Suppressor macrophage treated with lipopolysaccharide for 1 hour (primary cell): ENCODE measurements at places on chromosomes 11 and 22.

DNA sequence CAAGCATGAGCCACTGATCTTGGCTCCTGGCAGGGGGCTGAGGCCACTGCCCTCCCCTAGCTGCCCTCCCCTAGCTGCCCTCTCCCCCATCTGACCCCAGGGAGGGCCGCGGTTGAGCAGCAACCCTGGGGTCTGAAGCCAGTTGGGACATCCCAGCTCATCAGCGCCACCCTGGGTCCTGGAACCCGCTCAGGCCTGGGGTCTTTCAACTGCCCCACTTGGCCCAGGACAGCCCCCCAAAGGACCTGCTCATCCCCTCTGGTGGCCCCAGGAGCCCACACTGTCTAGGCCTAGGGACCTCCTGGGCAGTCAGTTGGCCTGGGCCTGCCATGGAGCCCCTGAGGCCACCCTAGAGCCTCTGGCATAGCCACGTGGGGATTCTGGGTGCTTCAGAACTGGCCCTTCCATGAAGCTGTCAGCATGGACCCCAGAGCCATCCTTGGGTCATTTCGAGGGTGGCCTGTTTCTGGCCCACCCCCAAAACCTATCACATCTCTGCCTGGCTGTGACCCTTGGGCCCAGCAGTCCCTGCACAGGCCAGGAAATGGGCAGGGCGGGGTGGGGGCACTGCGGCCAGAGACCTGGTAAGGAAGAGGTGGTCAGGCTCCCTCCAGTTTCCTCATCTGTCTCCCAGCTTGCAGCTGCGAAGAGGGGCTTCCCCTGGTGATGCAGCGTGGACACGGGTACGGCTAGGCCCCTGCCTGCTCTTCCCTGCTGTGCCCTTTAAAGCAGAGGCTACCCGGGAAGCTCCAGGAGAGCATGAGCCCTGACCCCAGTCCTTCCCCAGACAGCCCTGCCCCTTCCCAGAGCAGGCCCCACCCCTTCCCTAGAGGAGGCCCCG is 37.9 kb downstream of the MUC2 start:
- no peak for DNase-seq

DNA sequence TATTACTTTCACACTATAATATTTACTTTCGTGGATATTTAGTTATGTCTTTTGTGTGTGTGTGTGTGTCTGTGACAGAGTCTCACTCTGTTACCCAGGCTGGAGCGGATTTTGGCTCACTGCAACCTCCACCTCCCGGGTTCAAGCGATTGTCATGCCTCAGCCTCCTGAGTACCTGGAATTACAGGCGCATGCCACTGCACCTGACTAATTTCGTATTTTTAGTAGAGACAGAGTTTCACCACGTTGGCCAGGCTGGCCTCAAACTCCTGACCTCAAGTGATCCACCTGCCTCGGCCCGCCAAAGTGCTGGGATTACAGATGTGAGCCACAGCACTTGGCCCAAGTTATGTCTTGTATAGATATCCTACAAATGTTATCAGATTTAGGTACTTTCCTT is 9.9 kb downstream of the PISD start:
- DNase-seq: no peak

DNA sequence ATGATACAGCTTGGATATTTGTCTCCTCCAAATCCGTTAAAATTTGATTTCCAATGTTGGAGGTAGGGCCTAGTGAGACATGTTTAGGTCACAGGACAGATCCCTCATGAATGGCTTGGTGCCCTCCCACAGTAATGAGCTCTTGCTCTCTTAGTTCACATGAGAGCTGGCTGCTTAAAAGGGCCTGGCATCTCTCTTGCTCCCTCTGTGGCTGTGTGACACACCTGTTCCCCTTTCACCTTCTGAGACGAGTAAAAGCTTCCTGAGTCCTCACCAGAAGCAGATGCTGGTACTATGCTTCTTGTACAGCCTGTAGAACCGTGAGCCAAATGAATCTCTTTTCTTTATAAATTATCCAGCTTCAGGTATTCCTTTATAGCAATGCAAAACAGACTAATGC is 3.5 kb downstream of the VPS37C start:
- DNase-seq: no peak

DNA sequence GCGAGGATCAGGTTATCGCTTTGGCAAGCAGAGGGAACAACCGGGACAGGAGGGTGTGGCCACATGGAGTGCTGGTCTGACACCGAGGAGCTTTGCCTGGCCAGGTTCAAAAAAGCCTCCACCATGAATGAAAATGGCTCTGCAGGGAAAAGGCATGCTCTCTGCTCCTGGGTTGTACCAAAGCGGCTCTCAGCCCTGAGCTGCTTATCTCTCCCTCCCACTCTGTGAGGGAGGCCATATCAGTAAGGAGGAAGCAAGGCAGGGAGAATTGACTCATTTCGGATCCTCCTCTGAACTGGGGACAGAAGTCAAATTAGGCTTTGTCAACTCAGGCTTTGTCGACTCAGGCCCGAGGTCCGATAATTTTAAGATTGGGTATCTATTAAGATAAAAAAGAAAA is 82.9 kb upstream of the CRTAM start:
- peak; percentile 69 for DNase-seq

DNA sequence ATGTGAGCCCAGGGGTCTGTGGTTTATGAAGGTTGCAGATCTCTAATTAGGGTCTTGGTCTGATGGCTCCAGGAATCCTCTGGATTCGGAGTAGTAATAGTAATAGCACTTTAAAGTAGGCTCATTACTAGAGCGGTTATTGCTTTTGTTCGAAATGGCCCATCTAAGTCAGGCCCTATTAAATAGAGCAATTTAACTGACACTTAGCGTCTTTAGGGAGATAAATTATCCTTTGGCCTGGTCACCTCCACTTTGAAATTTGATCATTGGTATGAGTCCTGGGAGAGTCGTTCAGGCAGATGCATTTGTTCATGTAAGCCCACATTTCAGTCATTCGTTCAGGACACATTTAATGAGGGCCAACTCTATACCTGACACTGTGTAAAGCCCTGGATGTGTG is 54.8 kb downstream of the LDLRAD3 start:
- no peak for DNase-seq

DNA sequence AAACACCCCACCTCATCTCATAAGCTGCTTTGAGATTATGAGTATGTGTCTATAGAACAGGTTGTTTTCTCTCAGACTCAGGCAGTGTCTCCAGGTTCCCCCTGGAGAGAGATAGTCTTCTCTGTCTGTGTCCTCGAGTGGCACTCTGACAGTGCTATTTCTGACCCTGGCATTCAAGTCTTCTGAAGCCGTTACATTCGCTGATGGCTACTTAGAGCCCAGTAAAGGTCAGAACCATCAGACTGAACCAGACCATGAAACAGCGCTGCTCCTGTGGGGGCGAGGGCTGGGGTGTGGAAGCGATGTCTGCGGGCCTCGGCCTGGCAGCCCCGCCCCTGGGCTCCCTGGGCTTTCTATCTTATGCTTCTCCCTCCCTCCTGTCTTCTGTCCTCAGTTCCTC is 23.5 kb downstream of the SHISA8 start:
- DNase-seq: no peak

DNA sequence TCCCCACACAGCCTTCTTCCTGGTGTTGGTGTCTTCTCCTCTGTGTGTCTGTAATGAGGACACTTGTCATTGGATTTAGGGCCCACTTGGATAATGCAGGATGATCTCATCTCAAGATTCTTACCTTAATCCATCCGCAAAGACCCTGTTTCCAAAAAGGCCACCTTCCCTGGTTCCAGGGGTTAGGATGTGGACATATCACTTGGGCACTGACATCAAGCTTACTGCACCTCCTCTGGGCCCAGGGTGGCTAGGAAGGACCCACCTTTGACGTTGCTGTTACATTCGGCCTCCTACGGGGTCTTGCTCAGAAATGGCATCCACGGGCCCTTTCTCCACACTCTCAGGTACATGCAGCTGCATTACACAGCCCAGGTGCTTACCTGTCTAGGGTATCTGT is 535.9 kb downstream of the BRD1 start:
- no peak for DNase-seq

GRCh38 chr22:33114565-33114964 is 56.4 kb upstream of the SYN3 start:
- DNase-seq: no peak

GRCh38 chr11:79813551-79813950 is 372.7 kb upstream of the TENM4 start:
- DNase-seq: no peak

DNA sequence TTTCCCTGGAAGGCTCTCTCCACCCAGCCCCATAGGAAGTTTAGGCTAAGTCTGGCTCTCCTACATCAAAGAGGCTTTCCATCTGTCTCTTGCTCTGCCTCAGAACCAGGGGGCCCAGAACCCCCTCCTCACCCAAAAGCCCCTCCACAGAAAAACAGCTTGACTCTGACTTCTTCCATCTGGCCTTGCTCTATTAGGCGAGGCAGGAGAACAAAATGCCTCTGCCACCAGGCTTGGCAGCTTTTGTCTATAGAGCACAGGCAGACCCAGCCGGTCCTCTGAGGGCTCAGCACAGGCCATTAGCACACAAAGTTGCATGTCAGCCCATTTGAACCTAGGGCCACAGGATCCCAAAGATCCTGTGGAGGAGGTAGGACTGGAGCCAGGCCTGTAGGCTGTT is 75.7 kb upstream of the SUSD2 start:
- no peak for DNase-seq

DNA sequence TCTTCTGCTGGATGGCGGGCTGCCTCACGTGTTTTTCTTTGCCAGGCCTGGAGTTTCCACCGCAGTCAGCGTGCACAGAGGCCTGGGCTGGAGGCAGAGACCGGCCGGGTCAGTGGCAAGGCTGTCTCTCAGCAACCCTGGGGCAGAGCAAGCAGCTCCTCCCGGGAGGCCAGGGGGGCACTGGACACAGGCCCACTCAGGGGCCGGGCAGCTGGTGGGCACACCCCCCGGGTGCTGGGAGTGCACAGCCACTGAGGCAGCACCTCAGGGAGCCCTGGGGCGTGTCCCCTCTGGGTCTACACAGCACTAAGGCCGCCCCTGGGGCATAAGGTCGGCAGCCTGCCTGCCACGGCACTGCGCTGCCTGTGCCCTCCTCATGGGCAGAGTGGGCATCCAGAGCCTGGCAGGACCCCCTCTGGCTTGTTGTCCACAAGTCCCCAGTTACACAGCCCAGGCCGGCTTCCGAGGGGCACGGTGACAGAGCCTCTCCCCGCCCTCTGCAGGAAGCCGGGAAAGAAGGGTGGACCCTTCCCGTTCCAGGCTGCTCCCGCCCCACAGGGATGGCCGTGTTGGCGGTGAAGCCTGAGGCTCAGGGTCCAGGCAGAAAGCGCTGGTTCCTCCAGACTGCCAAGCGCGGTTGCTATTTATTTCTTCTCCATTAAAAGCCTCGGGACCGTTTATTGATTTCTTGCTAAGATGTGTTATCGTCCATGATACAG is 18.5 kb upstream of the TH start:
- DNase-seq: no peak

GRCh38 chr11:27084518-27084917 is 43.9 kb downstream of the BBOX1 start:
- DNase-seq: no peak
